CD8-positive, alpha-beta T cell (primary cell): ENCODE measurements at places on chromosomes 6 and 20.

DNA sequence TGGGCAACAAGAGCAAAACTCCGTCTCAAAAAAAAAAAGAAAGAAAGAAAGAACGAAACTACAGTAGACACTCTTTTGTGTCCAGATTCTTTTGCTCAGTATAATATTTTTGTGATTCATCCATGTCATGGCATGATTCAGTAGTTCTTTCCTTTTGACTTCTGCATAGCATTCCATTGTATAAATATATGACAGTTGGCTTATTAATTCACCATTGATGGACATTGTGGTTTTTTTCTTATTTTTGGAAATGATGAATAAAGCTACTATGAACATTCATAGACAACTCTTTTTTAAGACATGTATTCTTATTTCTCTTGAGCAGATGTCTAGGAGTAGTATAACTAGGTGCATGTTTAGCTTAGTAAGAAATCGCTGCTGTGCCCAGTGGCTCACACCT lies 10.3 kb upstream of the IER3 start:
- no peak for DNase-seq

GRCh38 chr6:3266170-3266569 lies 7.4 kb downstream of the PSMG4 start:
- DNase-seq: no peak

GRCh38 chr6:63910863-63911551 lies 275.4 kb downstream of the PHF3 start:
- no peak for DNase-seq

- no peak for DNase-seq
These were observed 32.1 kb downstream of the MOCS1 start for GRCh38 chr6:39902136-39902535.

DNA sequence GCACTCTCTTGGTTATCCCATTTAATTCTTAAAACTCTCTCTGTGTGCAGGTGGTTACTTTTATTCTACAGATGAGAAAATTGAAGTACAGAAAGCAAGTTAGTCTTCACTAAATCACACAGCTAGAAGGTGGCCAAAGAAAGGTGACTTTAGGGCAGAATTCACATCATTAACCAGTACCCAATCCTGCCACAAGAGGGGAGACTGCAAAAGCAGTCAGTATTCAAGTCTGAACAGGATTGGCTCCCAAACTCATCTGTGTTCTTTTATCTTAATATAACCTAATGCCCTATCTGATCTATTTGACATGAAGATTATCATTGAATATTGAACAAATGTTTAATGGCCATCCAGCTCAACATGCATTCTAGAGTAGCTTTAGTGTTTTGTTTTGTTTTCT lies 225.3 kb upstream of the FAM83B start:
- DNase-seq: no peak

GRCh38 chr6:82397962-82398692 lies 34.5 kb downstream of the TPBG start:
- DNase-seq: no peak

DNA sequence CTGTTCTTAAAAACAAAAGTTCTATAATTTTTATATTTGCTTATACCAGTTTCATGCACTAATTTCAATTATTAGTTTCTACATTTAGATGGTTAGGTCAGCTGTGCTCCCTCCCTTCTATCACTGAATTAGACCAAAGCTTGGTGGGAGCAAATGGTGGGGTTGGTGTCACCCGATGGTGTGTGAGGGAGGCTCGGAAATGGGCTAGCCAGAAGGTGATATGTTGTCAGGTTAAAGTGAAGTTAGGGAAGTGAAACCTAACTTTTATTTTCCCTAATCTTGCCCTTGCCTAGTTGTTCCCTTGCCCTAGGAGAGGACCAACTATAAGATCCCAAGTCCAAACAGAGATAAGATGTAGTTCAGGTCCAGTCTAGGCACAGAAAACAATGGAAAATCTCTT lies 38.7 kb downstream of the RPS12 start:
- DNase-seq: no peak

- no peak for DNase-seq
These were observed 239.2 kb upstream of the FKBP1C start for GRCh38 chr6:62971976-62972658.

DNA sequence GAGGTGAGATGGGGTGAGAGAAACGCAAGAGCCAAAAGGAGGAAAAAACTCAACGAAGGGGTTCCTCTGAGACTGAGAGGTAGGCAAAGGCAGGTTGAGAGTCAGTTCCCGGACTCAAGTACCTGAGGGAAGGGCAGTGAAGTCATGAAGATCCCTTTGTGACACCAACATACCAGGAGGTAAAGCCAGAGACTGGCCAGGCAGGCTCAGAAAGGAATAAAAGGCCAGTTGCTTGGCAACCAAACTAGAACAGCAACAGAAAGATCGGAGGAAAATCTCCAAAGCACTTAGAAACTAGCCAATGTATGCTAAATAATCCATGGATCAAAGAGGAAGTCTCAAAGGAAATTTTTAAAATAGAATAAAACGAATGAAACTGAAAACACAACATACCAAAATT lies 209.8 kb upstream of the PROKR2 start:
- DNase-seq: no peak

- no peak for DNase-seq
These were observed 4.1 kb downstream of the CST7 start for GRCh38 chr20:24953209-24953575.

- DNase-seq: peak; percentile 28
These were observed 11.5 kb downstream of the ITPR3 start for GRCh38 chr6:33632558-33633039.

DNA sequence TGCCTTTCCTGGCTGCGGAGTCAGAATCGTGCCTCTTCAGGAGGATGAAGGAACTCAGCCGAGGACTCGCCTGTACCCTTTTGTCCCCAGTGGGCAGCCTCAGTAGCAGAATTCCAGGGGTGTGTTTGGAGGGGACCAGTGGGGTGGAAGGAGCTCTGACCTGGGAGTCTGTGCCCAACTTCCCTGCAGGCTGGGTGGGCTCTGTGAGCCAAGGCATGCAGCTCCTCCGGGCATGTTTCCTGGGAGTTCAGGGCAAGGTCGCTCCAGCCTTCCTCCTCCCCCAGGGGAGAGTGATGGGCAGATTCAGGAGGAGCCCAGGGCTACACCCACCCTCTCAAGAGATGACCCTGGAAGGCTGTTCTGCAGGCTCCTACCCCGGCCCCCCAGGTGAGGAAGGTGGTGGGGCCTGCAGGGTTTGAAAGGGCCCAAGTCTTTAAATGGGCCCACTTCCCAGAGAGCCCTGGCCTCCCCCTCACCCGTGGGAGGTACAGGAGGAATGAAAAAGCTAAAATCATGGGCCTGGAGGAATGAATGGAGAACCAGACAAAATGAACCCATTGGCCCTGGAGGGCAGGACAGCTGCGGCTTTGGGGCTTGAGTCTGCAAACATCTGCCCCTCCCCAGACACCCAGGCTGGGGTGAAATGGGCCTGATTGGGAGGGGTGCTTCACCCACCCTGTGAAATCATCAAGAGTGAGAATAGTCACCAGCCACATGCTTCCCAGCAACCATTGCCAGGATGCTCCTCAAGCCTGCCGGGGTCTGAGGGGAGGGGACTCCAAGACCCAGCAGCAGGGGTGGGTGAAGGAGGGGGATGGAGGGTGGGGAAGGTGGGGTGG lies 77.6 kb upstream of the PMEPA1 start:
- DNase-seq: no peak

GRCh38 chr20:10798811-10799210 lies 125.0 kb upstream of the JAG1 start:
- DNase-seq: no peak

GRCh38 chr20:50649590-50649989 lies 41.8 kb downstream of the RIPOR3 start:
- no peak for DNase-seq

GRCh38 chr20:17854307-17854903 lies 114.2 kb downstream of the SNX5 start:
- no peak for DNase-seq

DNA sequence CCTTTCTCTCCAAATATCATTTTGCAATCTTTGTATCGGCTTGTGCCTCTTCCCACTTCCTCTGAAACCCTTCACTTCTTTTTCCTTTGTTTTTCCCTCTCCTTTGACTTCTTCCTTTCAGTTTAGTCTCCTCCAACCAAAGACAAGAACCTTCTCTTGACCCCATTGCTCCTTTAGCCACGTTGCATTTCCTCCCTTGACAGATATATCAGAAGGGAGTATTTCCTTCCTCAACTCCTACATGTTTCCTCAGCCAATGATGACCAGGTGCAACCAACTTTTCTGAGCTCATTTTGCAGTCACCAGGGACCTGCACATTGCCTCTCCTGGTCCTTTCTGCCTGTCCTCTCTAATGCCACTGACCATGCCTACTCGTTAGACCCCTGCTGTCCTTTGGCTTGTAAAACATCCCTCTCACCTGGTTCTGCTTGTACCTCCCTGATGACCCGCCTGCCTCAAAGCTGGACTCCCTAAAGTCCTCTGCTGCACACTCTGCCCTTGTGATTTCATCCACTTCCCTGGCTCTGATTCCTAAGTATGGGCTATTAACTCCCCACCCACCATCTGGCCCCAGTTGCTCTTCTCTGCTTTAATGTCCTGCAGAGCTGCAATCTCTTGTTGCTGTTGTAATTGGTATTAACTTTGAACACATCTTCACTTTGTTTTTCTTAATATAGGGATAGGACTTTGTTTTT lies 27.4 kb downstream of the SLC22A16 start:
- no peak for DNase-seq

DNA sequence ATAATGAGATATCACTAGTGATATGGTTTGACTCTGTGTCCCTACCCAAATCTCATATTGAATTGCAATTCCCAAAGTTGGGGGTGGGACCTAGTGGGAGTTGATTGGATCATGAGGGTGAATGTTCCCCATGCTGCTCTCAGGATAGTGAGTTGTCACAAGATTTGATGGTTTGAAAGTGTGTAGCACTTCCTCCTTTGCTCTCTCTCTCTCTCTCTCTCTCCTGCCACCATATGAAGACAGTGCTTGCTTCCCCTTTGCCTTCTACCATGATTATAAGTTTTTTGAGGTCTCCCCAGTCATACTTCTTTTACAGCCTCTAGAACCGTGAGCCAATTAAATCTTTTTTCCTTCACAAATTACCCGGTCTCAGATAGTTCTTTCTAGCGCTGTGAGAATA lies 1002.0 kb upstream of the ADGRB3 start:
- DNase-seq: no peak

- no peak for DNase-seq
These were observed 66.9 kb upstream of the PRL start for GRCh38 chr6:22363714-22364239.

GRCh38 chr6:106659859-106660258 lies 30.5 kb downstream of the QRSL1 start:
- no peak for DNase-seq

GRCh38 chr6:137846772-137847313 lies 20.2 kb upstream of the TNFAIP3 start:
- no peak for DNase-seq

DNA sequence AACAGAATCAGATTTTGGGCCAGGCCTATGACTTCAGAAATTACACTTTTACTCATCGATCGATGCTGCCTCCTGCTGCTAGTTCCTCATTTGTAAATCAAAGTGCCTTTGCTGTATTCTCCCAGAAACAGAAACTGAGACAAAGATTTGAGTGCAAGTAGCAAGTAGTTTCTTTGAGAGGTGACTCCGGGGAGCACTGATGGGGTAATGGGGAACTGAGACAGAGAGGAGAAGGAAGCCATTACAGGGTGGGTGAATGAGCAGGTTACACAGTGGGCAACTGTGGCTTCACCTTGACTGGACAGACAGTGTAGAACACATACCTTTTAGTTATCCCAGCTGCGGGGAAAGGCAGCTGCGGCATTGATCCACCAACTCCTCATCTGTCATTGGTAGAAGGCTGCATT lies 9.7 kb upstream of the CD40 start:
- DNase-seq: no peak

DNA sequence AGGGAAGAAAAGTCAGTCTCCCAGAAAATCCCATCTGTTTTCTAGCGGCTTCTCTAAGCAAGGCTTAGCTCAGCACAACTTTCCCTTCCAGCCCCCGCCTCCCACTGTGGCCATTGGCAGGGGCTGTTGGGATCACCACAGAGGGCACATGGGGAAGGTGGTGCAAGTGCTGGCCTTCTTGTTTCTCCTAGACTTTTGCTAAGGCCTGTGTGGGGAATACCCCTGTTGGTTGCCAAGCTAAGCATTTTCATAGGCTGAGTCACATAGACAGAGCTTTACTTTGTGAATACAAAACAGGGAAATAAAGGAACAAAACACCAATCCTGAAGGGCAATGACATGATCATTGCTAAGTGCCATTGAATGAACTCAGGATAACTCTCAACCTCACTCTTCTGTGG lies 32.4 kb upstream of the TIAM2 start:
- no peak for DNase-seq

- no peak for DNase-seq
These were observed 15.3 kb downstream of the RSPO4 start for GRCh38 chr20:986733-987355.

DNA sequence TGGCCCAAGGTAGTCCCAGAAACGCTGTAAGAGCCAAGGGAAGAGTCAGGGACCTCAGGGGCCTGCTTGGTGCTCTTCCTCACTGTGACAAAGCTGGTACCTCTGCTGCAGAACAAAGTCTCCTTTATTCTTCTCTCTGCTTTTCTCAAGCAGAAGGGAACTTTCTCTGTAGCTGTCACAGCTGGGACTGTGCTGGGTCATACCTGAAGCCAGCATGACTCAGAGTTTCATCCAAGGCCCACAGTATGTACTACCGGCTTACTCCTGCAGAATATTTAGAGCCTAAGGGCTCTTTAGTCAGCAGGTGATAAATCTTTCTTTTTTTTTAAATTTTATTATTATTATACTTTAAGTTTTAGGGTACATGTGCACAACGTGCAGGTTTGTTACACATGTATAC lies 183.2 kb downstream of the TINAG start:
- DNase-seq: no peak

DNA sequence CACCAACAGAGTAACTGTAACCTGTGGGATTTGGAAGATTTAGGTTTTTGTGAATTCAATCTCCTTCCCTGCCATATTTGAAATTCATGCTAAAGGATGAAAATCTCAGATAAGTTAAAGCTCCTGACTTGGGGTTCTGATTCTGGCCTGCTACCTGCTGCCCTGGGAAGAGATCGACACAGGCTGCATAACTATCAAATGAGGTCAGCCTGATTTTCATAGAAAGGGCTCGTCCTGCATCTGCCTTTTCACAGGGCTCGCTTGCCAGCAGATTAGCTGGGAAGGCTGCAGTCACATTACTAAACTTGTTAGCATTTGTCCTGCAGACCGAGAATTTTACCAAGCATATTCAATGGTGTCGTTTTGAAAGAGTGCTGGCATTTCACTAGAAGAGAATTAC lies 14.6 kb downstream of the GCLC start:
- no peak for DNase-seq

DNA sequence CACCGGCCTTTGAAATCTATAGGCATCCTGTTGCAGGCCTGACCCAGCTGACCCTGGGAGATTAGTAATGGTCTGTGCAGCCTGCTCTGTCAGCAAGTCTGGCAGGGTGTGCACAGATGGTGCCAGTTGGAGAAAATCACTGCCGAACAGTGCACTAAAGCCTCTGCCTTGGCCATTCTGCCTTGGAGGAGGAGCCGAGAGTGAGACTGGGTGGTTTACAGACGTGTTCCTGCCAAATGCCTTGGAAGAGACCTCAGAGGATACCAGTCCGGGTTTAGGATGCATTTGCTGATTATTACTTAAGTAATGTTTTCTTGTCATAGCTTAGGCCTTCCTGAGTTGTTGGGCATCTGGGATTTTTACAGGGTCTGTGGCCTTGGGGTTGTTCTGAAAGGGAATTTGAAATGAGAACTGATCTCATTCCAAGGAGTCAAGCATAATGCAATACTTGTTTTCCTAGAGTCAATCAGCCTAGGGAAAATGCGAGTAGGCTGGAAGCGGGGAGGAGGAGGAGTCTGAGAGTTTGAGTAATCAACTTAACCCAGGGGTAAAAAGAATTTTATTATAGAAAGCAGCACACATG lies 292.1 kb downstream of the SOX4 start:
- DNase-seq: no peak

GRCh38 chr6:138107752-138108592 lies 753 bp upstream of the PERP start:
- DNase-seq: no peak
